ENCODE measurements at places on chromosomes 3 and 15.

DNA sequence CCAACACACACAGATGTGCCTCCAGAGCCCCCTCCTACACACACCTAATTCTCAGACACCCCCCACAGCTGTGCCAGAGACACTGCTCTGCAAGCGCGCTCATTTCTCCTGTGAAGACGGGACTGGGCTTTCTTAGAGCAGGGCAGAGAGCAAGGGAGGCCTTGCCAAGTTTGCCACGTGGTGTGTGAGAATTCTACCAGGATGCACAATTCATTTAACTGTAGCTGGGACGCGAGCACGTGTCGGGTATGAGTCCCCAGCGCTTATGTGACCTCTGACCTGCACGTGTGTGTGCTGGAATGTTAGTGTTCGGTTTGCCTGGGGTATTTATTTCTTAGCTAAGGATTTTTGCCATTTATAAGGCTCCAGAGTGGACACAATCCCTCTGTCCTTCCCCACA is 37.0 kb downstream of the FEM1B start:
- DNase-seq, result no peak

- DNase-seq, result no peak
These were observed 276.2 kb downstream of the FEZF2 start for GRCh38 chr3:62097121-62097520.

DNA sequence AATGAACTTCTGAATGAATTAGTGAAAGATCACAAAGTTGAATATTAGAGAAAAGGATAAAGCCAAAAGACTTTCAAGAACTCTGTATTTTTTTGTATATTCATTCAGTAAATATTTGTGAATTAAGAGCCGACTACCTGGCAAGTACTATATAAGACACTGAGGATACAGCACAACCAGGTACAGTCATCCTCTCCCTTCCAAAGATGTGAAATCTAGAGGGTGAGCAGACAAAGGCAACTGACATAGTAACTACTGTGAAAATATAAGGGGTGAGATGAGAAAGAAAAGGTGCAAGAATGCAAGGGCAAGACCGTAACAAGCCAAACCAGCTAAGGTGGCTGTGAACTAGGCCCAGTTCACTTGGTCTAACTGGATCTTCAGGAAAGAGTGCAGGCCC is 974.6 kb upstream of the CFAP20DC start:
- no peak for DNase-seq

DNA sequence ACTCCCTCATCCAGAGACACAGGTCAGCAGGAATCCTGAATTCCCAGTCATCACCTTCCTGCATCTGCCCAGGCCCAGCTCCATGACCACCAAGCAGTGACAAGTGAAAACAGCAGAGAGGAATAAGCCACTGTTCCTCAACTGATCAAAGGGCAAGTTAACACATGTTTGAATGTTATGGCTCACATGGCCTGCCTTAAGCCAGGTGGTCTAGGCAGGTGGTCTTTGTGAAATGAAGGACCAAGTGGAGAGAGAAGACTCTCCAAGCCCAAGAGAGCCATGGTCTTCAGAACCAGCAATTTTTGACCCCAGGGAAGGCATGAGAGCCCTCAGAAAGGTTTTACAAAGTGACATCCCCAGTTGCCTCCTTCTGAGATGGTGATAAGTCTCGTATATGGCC is 161.8 kb downstream of the EPHB1 start:
- no peak for DNase-seq

DNA sequence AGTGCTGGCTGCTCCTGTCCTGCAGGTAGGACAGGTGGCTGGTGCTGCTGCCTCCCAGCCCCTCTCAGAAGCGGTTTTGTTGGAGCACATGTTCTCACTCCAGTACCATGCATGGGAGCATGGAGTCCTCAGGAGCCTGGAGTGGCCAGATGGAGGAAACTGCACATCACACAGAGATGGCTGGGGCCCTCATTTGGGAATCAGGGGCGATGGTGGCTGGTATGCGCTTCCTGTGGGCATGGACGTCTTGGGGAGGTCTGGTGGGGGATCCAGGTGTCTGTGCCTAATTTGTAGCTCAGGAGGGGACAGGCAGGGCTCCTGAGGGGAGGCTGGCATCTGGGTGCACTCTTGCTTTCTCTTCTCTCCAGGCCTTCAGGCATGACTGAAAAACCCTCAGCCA is 168.2 kb downstream of the KLF13 start:
- DNase-seq, result no peak

DNA sequence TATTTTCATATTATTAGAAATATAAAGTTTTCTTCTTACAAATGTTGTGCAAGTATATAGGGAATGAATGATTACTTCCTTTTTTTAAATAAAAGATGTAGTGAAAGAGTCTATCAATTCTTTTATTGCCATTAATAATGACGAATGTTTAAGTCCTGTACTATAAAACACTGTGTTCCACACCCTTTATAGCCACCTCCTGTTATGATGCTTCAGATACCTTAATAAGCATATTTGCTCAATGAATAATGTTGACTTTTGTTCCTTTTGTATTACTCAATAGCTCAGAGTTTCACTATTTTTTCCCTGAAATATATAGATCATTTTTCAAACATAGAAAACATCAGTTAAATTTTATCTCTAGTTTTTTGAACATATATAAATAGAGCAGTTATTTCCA is 378.2 kb upstream of the THBS1 start:
- no peak for DNase-seq

GRCh38 chr3:17752436-17752835 is 10.0 kb upstream of the TBC1D5 start:
- no peak for DNase-seq

- no peak for DNase-seq
These were observed 1031.8 kb downstream of the FHIT start for GRCh38 chr3:60219501-60219900.

- no peak for DNase-seq
These were observed 114.9 kb downstream of the PLD1 start for GRCh38 chr3:171695426-171695825.

DNA sequence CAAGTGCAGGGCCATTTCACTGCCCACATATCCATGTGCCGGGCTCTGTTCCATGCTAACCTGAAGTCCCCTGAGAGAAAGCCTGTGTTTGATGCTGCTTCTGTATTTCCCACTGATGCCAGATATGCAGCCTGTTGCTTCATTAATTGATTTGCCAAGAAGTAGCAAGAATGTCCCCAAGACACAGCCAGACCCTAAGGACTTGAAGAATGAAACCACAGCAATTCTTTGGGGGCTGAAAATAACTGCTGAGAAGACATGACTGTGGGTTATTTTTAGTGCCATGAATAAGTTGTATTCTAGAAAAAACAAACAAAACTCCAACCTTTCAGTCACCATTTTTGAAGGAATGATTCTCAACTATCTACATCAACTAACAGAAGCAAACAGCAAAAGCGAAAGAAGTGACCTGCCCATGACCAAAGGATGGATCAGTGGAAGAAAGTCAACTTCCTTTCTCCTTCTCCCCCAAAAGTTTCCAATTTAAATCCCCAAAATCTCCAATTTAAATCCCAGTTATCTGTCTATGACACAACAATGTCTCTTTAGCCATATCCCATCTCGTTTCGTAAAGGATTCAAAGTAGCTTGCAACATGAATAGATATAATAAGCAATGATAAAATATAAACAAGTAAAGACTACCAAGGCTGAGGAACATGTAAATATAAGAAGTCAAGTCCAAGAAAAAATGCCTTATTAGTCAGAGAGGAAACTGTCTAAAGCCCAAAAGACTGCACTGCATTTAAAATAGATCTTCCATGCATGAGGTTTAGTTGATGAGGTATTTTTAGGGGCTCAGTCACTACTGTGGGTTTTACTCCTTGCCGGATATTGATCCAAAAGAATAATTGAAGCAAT is 226.8 kb downstream of the DTWD1 start:
- no peak for DNase-seq

DNA sequence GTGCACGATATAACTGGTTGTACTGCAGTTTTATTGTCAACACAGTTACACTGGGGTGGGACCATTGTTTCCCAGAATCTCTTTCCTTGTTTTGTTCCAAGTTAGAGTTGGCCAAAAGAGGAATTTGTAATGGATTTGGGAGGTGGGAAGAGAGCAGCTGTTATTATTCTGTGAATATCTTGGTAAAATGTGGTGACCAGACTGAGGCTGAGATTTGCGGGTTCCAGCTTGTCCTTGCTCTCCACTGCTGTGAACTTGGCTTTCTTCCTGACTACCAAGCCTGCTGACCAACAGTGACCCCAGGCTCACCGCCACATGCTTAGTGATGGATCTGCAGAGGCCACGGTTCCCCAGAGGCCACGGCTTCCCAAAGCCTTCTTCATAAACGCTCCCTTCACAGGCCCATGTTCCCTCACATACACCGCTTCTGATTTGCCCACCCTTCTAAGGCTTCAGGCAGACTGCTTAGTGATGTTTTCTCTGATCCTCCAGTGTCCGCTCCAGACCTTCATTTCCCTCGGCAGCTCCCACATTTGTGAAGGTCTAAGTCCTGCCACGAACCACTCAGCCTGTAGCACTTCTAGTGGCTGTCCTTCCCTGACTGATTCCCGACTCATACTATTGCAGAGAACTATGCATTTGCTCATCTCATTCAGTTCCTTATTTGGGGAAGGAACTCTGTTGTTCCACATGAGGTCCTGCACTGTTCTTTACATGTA is 525.5 kb upstream of the RGMA start:
- DNase-seq, result no peak

GRCh38 chr3:155912579-155913190 is 42.2 kb downstream of the GMPS start:
- no peak for DNase-seq

GRCh38 chr3:11050666-11051323 is 58.2 kb downstream of the SLC6A1 start:
- DNase-seq, result no peak

DNA sequence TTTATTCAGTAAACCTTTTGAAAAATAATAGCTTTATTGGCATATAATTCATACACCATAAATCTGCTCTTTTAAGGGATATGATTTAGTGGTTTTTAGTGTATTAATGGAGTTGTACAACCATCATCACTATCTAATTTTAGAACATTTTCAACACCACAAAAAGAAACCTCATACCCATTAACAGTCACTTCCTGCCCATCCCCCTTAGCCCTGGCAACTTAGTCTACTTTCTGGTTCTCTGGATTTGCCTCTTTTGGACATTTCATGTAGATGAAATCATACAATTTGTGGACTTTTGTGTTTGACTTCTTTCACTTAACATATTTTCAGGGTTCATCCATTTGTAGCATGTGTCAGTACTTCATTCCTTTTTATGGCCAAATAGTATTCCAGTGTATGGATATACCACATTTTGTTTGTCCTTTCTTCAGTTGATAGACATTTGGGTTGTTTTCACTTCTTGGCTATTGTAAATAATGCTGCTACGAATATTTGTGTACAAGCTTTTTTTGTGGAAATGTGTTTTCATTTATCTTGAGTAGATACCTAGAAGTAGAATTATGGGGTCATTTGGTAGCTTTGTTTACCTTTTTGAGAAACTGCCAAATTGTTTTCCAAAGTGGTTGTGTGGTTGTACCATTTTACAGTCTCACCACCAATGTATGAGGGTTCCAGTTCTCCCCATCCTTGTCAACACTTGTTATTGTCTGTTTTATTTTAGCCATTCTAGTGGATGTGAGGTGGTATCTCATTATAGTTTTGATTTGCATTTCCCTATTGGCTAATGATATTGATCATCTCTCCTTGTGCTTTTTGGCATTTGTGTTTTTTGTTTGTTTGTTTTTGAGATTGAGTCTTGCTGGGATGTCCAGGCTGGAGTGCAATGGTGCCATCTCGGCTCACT is 45.8 kb downstream of the SMAD3 start:
- DNase-seq, result no peak

DNA sequence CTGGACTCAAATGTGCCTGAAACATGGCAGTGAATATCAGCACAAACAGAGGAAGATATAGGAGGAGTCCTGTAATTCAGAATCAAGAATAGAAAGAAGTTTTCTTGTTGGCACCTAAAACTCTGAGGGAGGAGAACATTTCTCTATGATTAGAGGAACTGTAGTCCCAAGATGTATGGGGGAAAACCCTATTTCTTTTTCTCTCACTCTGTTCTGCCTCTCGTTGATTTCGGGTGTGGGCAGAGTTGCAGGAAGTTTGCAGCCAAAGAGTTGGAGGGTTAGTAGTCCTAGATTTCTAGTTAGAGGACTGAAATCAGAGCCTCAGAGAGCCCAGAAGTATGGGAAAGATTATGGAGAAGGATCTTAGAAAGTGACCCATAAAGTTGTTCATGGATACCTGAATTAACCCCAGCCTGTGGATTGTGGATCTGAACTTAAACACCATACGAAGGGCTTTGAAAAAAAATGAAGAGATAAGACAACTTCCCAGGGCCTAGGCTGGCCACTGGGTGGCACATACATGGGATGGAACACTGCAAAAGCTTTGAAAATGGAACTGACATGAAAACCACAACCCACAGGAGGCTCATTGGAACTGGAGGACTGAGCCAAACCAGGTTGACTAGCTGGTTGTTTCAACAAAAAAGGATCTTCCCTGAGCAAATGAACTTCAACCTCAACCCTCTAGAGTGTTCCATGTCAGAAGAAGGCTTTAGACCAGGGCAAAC is 34.6 kb downstream of the FMN1 start:
- DNase-seq, result no peak

DNA sequence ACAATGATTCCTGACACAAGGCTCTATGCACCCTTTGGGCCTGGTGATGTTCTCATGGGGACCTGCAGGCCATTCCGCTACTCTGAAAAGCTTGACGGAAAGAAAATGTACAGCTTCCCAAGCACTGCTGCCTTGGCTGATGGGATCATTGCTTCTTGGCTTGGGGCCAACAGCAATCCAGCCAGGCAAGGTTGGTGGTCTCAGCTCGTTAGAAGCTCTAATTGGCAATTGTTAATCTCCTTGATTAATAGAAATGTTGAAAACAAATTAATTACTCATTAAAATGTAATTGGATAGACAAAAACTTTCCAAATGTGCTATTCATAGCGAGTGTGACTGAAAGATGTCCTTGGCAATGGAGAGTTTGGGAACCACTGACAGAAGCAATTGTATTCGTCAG is 16.3 kb upstream of the MYZAP start:
- DNase-seq, result no peak

GRCh38 chr3:11168406-11168805 is 14.1 kb downstream of the HRH1 start:
- DNase-seq, result no peak

DNA sequence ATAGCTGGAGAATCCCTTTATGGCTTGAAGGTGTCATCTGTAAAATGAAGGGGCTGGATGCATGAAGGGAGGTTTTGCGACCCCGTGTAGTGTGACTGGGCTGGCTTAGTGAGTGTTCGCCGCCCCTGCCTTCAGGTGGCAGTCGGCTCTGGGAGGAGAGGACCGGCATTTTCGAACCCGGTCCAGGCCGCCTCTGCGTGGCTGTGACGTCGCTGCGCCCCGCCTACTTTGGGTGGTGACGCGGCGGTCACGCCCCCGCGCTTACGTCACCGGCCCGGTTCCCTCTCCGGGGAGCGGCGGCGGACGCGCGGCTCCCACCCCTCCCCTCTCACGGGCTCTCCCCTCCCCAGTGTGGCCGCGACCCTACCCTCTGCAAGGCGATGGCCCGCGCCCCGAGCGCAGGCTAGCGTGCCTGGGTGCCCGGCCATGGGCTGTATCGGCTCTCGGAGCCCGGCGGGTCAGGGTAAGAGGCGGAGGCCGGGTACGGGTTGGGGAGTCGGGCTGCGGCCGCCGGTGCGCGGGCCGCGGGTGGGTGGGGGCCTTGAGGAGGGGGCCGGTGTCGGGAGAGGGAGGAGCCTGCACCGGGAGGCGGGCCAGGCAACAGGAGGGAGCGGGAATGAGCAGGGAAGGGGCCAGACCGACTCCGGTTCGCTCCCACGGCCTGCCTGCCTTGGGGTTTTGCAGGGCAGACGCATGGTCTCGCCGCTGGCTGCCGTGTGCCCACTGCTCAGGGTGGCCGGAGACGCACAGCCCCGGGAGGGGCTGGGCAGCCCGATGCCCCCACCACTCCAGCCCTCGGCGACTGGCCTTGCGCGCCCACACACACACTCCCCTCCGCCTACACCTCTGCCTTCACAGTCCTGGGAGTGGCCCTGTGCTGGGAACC is 1.5 kb upstream of the FAM131A start:
- DNase-seq, result peak; percentile 84

Measured in stimulated activated CD4-positive, alpha-beta T cell treated with anti-CD3 and anti-CD28 coated beads, TNF-alpha, amount 100 ng/mL, for 24 hours (primary cell).